ENCODE measurements at places on chromosomes 5 and 9.

DNA sequence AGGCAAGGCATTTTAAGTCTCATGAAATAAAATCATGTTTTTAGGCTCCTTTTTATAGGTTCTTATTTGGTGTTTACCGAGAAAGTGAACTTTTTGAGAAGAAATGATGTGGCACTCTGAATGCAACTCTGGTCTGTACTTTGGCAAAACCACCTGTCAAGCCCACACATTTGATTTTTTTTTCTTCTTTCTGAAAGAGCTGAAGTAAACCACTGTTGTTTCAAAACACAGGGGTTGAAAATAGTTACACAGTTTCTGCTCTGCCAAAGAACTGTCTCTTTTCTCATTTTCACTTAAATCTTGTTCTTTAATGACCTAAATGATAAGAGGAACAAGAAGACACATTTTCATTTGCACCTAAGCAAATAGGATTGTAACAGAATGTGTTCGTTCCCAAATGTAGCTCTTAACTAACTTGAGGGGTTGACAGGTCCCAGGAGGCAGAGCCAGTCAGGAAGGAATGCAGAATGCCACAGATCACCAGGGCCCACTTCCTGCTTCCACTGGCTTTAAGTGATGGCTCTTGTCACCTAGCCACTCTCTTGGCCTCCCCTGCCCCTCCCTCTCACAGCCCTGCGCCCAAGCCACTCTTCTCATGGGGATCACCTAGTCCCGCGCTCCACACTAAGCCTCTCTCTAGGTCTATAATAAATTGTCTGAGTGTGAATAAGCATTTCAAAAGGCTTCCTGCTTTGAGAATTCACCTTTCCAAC is 47.3 kb downstream of the MED27 start:
- no peak for DNase-seq

- no peak for DNase-seq
These were observed 81.3 kb upstream of the PTPN3 start for GRCh38 chr9:109579191-109579948.

DNA sequence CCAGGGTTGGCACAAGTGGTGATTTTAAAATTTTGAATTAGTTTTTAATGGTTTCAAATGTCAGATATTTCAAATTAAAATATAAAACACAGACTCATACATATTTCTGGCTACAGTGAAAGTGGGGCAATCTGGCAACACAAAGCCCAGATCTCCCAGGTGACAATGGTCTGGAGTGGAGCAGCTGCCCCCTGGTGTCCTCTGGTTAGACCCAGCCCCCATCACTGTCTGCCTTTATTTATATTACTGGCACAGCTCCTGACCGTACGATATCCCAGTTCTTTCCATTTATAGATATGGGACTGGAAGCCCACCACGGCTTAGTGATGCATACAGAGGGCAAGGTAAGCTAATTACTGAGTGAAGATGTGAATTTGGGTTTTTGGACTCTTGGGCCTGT is 37.3 kb downstream of the MACIR start:
- no peak for DNase-seq

- DNase-seq: no peak
These were observed 294.0 kb upstream of the SMARCA2 start for GRCh38 chr9:1721196-1721595.

DNA sequence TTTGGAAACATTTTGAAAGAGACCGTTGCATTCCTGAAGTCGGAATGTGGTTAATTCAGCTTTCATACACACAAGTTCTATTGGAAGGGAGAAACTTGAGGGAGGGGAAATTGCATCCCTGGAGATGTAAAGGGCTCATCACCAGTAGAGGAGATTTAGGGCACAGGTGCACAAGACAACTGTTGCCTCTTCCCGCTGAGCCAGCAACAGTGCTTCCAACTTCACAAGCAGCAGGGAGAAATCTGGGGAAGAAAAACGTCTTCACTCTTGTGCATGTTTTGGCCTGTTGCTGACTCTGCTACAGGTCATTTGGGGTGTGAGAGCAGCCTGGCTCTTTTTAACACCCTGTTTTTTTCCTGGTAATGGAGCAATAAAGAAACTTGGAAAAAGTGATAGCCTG is 277.9 kb downstream of the GAS1 start:
- no peak for DNase-seq

DNA sequence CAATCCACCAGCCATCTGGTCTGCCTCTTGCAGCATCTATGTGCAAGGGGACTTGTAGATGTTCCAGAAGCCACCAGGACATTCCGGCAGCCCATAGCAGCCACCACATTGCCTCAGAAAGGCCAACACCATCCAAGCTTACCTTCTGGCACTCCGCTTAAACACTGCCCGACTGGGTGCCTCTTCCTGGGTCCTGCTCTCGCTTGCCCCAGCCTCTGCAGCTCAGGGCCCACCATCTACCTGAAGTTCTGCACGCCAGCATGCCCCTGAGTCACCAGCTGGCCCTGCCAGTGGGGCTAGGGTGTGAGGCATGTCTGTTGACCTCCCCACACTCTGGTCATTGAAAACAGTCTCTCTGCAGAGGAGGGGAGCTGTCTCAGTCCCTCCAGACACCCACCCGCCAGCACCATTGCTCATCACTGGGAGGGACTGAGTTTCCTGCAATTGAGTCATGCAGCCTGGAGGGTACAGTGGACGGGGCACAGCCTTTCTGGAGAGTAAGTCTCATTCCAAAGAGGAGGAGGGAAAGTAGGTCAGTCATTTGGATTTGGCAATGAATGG is 16.9 kb upstream of the COL5A1 start:
- DNase-seq: no peak

- DNase-seq: no peak
These were observed 65.2 kb downstream of the MRPL36 start for GRCh38 chr5:1734271-1734907.

- DNase-seq: no peak
These were observed 70.7 kb downstream of the ENTREP1 start for GRCh38 chr9:69395718-69396117.

GRCh38 chr5:67265951-67266350 is 69.4 kb upstream of the CD180 start:
- no peak for DNase-seq

GRCh38 chr5:77400645-77401044 is 91.5 kb downstream of the WDR41 start:
- DNase-seq: no peak

GRCh38 chr9:91308191-91308590 is 53.5 kb downstream of the AUH start:
- DNase-seq: no peak

DNA sequence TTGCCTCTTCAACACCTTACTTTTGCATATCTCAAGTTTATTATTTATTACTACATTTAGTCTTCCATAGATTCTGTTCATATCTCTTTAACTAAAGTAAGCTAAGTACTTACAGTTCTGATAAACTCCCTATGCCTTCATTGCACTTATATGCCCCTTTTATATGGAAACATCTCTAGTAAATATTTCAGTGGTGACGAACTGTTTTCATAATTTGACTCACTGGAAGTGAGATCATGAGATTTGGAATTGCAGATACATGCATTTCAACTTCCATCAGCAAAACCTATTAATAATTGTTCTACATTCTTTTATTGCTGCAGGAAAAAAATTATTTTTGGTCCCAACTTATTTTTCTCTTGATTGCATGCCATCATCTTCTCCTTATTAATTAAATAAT is 263.5 kb downstream of the CD180 start:
- DNase-seq: no peak

DNA sequence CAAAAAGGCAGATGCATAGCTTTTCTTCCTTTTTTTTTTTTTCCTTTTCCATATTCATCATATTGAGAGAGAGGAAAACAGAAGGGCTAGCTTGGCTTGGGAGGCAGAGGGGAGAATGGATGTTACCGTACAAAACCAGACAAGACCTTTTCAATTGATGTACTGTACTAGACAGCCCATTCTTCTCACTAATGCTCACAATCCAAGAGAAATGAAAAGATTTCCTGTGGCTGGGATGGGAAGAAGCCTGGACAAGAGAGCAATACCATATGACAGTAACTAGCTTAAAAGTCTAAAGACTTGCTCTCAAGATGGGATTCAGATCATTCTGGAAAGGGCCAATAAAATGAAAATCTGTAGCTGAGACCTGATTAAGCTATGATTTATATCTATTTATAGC is 3.4 kb downstream of the CEMIP2 start:
- DNase-seq: no peak

GRCh38 chr9:14645648-14646047 is 47.6 kb downstream of the ZDHHC21 start:
- no peak for DNase-seq

- DNase-seq: no peak
These were observed 1.5 kb upstream of the SLC6A19 start for GRCh38 chr5:1199649-1200494.

DNA sequence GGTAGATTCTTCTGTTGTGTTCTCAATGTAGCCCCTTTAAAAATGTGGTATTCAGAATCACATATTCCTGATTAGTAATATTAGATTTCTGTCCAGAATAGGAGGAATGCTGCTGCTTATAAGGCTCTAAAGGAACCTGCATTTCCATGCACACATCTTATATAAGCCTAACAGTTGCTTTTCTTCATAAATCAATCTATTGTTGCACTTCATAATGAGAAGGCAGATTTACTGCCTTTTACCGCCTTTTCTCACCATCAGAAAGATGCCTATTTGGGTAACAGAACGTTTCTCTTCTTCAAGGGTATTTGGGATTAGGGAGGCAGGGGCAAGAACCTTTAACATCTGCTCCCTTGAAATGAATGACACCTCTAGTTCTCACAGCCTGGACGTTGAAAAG is 243.4 kb downstream of the MLLT3 start:
- DNase-seq: no peak

DNA sequence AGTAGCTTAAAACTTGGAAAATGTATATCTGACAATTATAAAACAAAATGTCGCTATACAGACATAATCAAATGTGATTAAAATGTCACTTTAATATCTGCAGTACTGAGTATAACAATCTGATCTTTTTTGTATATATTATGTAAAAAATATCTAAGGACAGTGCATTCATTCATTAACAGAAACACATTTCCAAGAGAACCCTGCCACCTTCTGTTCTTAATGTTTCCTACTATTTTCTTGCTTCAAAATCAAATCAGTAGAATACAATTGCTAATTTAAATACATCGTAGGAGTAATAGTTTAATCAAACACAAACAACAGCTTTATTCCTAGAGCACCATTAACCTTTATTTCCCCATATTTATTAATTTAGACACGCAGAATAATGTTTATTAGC is 142.6 kb upstream of the ST8SIA4 start:
- DNase-seq: no peak

GRCh38 chr5:41218929-41219657 is 5.8 kb upstream of the C6 start:
- DNase-seq: no peak

DNA sequence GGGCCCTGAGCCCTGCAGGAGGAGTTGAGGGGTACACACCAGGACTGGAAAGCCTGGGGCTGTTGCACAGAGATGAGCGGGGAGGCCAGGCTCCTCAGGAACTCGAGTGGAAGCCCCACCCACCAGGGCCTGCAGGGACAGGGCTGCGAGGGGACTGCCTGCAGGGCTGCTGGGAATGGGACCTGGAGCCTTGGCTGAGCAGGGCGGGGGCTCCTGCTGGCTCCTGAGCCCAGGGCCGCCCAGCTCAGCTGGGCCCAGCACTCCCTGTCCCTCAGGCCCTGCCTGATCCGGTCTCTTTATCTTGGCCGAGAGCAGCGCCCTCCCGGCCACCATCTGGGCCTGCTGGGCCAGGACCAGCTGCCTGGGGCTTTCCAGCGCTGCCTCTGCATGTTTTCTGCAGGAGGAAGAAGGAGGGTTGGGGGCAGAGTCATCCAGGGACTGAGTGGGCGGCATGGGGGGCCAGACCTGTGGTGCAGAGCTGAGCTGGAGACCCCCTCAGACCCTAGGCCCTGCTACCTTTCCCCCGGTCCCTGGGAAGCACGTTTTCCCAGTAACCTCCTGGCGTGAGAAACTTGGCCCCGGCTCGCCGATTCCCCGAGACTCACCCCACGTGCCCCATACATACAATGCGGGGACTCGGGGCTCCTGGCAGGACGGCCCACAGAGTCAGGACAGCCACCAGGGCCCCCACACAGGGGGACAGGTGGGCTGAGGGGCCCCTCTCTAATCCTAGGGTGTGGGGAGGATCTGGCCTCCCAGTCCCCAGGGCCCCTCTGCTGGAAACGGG is 9.4 kb downstream of the LCN12 start:
- no peak for DNase-seq

- no peak for DNase-seq
These were observed 101.6 kb upstream of the DPYSL3 start for GRCh38 chr5:147611483-147611882.

DNA sequence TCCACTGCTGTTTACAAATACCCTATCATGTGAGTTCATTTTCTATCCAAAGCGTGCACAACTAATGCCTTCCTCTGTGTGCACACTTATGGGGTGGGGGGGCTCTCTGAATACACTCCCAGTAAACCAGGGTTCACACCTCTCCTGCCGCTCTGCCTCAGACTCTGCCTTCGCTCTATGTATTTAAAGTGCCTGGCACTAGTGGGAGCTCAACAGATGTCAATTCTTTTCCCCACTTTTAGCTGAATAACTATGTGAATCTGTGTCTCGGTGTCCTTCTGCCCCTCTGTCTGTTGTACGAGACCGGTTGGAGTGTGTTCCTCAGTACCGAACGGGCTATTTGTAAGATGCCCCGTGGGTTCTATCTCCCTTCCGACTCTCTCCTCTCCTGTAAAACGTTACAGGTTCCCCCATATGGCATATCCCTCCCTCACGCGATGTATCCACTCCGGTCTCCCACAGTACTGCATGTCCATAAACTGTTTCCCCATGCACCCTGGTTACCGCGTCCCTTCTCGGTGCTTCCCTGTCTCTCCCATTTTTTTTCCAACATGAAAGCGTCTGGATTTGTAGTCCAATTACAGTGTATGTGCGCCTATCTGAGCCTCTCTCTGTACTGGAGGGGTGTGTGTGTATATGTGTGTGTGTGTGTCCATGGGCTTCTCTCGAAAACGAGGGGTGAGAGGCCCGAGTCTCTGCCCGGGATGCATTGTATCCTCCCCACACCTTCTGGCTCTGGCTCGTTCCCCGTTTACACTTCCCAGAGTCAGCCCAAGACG is 1.6 kb downstream of the ELL2 start:
- DNase-seq: no peak

GRCh38 chr9:77456829-77457437 is 191.2 kb downstream of the GNA14 start:
- peak; percentile 85 for DNase-seq
